ENCODE measurements at places on chromosomes 13 and 19.

DNA sequence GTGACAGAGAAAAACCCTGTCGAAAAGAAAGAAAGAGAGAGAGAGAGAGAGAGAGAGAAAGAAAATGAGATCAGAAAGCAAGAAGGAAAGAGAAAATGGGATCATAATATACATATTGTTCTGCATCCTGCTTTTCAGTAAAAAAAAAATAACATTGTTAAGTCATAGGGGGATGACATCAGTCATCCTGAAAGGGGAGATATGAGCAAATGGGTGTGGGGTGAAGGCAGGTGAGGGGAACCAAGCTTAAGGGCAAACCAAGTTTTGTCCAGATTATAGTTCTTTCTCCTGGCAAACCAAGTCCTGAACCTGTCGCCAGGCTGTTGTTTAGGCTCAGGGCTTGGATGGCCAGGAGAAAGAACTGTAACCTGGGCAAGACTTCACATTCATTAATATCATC is 92.6 kb upstream of the TMTC4 start:
- no peak for DNase-seq

DNA sequence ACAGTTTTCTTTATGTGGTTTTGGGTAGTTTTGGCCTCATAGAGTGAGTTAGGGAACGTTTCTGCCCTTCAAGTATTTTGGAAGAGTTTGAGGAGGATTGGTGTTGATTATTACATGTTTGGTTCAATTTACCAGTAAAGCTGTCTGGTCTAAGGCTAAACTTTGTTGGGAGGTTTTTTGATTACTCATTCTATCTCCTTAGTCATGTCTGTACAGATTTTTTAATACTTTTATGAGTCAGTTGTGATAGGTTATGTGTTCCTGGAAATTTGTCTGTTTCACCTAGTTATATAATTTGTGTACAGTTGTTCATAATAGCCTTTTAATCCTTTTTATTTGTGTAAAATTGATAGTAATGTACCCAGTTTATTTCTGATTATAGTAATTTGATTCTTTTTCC is 20.4 kb downstream of the RNF17 start:
- no peak for DNase-seq

DNA sequence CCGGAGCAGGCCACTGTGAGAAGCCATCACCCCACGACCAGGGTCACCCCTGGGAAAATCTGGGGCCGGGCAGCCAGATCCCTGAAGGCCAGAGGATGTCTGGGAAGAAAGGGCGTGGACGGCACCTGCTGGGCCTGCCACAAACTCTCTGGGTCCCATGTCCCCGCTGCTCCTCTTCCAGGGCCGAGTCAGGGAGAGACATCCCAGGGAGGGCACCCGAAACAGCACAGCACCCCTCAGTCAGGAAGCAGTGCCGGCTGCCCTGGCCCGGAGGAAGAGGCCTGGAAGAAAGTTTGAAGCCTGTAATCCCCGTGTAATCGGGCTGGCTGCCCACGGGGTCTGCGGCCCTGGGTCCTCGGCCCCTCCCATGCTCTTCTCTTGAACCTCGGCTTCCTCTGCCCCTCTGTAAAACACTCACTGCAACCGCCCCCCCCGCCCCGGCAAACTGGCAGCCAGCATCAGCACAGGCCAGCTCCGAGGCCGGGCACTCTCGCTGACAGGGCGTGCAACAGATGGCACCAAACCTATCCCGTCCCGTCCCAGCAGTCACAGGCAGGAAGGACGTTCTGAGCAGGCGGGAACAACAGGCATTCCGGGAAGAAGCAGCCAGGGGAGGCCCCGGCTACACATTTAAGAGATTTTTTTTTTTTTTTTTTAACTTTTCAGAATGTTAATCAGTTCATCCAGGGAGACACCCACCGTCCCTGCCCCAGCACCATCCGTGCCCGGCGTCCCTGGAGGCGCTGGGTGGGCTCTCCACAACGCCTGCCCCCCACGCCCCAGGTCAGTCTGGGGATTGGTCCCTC is 1.5 kb downstream of the SBNO2 start:
- peak; percentile 60 for DNase-seq

DNA sequence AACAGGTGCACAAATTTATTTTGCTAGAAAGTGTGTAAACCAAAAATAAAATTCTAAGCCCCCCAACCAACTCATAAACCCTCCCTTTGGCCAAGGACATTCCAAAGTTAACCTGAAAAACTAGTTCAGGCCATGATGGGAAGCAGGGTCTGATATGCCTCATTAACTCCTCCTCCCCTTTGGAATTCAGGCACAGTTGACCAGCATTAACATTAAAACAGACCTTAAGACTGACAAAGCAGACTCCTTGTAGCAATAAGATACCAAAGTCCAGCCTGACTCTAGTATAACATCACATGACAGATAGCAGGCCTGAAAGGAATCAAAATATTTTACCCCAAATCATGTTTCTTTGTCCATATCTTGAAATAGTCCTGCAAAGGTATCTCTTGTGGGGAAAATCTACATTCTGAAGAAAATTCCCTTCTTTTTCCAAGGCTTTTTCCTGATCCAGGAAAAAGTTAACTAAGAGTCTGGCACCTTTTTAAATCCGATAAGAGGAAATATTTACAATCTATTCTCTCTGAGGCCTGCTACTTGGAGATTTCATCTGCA is 19.7 kb downstream of the NEK5 start:
- DNase-seq, result no peak

GRCh38 chr19:29806098-29806866 is 5.5 kb upstream of the CCNE1 start:
- DNase-seq, result peak; percentile 7

DNA sequence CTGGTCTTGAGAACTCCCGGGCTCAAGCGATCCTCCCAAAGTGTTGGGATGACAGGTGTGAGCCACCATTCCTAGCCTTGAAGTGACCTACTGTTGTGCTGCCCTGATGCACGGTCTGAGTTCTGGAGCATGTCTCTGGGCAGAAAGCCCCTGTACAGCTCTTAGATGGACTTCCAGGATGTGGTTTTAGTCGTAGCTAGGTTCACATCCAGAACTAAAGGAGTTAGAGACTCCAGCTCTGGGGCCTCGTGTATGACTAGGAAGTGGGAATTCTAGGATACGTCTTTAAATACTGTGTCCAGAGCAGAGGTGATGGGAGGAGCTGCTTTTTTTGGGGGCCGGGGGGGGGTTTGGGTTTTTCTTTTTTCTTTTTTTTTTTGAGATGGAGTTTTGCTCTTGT is 12.2 kb downstream of the UPF1 start:
- DNase-seq, result no peak

- no peak for DNase-seq
These were observed 774 bp downstream of the GGN start for GRCh38 chr19:38386971-38387549.

DNA sequence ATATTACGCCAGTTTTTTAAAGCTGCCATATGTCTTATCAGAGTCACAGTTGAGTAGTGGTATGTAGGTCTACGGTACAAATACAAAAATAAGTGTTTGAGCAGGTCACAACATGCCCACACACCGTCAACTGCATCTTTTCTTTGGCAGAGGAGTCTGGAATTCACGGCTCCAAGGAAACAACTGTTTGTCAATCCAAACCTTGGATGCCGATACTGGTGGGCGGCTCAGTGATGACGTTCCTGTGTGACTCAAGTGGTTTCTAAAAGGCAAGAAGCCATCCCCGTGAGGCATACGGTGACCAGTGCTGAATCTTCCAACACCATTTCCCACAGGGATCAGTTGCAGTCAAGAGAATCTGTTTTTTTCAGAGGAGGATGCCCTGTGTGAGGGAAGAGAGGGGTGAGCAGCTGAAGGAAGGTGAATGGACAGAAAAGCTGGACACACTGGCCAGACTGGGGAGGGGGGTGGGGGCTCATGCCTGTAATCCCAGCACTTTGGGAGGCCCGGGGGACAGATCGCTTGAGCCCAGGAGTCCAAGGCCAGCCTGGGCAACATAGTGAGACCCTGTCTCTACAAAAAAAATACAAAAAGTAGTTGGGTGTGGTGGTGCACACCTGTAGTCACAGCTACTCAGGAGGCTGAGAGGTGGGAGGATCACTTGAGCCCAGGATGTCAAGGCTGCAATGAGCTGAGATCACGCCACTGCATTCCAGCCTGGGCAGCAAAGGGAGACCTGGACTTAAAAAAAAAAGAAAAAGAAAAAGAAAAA is 22.8 kb upstream of the CEBPG start:
- peak; percentile 79 for DNase-seq

GRCh38 chr19:50024719-50025021 is 502 bp downstream of the VRK3 start:
- no peak for DNase-seq

DNA sequence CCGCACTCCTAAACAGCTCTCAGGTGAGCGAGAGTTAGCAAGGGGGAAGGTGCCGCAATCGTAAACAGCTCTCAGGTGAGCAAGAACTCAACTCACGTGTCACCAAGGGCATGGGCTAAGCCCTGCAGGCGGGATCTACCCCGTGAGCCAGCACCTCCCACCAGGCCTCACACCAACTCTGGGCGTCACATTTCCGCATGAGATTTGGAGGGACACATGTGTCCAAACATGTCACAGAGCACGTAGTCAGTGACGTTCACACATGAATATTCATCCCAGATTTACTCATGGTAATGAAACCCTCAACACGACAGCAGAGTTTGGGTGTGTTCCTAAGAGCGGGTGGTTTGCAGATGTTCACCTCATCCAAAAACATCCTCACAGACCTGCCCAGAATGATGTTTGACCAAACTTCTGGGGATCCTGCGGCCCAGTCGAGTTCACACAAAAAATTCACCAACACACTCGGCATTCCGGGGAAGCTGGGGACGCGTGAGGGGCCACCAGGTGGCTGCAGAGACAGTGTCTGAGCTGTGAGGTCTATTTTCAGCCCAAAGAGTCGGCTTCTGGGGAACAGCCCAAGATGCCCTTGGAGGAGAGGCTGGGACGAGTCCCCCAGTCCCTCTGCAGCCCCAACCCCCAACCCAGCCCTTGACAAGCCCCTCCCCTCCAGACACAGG is 19.6 kb downstream of the C2CD4C start:
- no peak for DNase-seq

DNA sequence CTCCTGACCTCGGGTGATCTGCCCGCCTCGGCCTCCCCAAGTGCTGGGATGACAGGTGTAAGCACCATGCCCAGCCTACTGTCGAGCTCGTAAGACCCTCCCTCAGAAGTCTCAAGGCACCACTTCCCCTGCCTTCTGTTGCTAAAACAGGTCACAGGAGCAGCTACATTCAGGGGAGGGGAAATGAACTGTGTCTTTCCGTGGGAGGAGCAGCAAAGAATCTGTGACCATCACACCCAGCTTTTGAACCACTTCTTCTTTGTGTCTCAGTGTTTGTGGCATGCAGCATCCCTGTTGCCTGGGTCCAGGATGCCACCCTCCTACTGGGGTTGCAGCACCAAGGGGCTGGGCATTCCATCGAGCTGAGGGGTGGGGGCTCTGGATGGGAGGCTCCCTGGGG is 7.7 kb upstream of the CSNK1G2 start:
- no peak for DNase-seq

DNA sequence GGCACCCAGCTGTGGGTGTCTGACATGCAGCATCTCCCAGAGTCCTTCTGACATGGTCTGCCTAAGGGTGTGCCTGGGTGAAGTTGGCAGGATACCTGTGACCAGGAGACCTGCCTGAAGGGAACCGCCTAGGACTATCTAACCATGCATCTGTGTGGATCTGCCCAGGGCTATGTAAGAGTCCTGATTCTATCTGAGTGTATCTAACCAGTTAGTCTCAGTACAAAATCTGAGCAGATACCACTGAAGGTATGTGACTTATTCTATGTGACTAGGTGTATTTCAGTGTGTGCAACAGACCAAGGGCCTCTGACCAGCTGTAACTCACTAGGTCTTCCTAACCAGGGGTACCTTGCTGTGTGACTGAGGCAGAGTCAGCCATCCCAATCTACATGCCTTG is 28.2 kb upstream of the FBL start:
- DNase-seq, result no peak

- DNase-seq, result no peak
These were observed 8.4 kb downstream of the RGL3 start for GRCh38 chr19:11410682-11411081.

DNA sequence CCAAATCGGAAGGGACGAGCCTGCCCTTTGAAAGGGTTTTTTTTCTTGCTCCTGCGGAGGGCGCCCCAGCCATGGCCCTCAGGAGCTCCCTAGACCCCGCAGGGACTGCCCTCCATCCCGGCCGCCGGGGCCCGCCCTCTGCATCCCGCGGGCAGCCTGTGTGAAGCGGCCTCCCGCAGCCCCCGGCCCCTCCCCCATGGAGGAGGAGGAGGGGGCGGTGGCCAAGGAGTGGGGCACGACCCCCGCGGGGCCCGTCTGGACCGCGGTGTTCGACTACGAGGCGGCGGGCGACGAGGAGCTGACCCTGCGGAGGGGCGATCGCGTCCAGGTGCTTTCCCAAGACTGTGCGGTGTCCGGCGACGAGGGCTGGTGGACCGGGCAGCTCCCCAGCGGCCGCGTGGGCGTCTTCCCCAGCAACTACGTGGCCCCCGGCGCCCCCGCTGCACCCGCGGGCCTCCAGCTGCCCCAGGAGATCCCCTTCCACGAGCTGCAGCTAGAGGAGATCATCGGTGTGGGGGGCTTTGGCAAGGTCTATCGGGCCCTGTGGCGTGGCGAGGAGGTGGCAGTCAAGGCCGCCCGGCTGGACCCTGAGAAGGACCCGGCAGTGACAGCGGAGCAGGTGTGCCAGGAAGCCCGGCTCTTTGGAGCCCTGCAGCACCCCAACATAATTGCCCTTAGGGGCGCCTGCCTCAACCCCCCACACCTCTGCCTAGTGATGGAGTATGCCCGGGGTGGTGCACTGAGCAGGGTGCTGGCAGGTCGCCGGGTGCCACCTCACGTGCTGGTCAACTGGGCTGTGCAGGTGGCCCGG is 815 bp downstream of the MAP3K10 start:
- peak; percentile 29 for DNase-seq

DNA sequence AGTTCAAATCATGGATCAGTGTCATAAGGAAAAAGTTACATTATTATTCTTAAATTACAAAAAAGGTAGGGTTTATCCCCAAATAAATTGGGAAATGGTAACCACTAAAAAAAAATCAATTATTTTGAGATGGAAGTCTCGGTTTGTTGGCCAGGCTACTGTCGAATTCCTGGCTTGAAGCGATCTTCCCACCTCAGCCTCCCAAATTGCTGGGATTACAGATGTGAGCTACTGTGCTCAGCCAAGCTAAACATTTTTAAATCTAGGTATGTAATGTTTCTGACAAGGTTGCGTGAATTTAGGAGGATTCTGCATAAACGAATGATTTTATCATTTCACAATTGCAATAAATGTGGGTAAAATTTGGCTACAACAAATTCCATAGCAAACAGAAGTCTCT is 2.0 kb downstream of the NAA16 start:
- no peak for DNase-seq
